Coronary artery (tissue), 2 donors: ENCODE measurements at places on chromosomes 5 and 9.

DNA sequence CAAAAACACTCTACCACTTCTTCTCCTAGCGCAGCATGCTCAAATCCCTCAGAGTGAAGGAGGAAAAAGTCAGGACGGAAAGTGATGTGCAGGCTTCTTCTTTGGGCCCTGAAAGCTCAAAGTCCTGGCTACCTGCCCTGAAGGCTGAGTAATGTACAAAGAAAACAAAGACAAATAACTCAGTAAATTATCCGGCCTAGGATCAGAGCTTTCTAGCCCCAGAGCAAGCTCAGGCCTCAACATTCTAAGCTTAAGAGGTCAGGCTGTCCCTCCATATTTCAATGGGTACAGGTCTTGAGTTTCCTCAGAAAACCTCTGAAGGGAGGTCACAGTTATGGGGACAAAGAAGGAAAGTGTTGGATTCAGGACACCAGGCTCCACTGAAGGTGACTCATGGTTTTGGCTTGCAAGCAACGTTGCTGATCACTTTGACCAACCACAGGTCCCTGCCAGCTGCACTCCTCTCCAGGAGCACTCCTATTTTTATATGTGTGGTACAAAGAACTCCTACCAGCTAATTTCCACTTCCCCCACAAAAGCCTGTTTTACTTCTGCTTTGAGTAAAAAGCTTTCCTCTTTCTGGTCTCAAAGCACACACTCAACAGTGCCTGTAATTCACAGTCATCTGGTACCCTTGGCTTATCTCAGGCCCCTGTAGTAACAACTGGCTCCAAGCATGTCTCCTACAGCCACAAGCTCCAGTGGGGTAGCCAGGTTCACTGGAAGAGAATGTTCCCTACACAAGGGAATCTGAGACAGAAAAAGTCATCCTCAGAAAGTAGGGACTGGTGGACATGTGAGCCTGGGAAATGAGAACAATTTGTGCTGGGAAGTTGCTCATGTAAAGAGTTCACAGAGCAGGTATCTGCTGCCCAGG, 115.7 kb downstream of the UGCG start:
- DNase-seq, result no peak

- no peak for DNase-seq
Measured at GRCh38 chr5:65981548-65981947, 55.2 kb downstream of the ERBIN start.

DNA sequence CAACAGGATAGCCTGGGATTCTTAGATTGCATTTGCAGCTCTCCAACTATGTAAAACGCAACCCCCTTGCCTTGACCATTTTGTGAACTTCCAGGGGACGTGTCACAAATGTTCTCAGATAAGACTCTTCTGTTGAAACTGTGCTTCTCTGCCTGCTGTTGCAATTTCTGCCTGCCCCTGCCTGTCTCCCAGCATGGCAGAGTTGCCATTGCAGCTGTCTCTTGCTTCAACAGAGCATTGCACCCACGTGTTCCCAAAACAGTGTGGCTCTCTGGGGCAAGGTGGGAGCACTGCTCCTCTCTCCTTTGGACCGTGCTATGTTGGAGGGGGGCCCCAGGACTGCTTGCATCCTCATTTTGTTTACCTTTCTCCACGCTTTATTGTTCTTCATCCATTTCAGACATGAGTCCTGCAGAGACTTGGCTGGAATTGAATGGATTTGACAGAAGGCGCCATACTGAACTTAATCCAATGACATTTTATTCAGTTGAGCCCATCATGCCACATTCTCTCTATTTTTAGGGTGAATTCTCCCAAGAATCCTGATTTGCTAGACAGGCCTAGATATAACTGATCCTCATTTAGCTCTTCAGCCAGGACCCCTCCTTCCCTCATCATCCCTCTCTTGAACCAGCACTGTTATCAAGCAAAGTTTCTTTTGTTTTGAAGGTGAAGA, 90.7 kb downstream of the MAT2B start:
- DNase-seq, result no peak

DNA sequence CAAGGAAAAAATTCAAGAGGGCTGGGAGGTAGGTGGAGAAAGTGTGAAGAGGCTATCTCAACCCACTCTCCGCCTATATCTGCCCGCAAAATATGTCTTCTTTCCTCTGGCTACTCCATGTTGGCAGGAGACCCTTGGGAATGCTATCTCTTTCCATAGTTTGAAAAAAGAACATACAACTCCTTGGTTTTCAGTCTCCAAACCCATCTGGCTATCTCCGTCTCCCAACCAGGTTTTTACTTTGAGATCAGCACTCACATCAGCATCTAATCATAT, 109.9 kb upstream of the IFNE start:
- DNase-seq, result no peak

DNA sequence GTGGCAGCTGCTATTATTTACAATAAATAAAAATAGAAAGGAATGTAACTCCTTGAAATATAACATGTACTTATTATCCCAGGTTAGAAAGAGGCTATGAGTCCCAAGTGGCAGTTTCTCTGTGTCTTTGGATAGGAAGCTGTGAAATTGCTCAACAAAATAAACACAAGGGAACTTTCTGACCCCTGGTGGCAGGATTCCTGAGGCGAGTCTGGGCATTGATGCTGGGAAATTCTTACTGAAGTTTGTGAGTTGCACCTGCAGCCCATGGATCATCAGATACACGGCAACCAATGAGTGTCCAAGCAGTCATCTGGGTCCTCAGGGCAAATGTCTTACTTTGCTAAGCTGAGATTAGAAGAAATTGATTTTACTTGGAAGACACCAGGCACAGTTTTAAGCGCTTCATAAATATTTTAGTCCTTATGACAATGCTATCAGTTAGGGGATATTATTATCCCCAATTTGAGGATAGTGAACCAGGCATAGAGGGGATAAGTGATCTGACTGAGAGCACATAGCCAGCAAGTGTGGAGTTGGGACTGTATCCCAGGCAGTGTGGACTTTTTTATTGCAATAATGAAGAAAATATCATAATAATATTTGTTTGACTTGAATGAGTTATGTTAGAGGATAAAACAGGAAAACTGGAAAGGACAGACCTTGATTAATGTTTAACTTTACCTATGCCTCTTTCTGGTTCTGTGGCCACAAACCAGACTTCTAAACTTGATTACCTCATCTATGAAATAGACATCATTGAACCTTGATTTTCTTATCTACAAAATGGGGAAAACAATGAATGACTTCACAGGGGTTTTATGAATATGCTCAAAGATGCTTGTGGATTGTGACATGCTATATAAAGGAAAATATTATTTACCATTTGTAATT, 265.5 kb upstream of the ADAMTSL1 start:
- DNase-seq, result no peak

DNA sequence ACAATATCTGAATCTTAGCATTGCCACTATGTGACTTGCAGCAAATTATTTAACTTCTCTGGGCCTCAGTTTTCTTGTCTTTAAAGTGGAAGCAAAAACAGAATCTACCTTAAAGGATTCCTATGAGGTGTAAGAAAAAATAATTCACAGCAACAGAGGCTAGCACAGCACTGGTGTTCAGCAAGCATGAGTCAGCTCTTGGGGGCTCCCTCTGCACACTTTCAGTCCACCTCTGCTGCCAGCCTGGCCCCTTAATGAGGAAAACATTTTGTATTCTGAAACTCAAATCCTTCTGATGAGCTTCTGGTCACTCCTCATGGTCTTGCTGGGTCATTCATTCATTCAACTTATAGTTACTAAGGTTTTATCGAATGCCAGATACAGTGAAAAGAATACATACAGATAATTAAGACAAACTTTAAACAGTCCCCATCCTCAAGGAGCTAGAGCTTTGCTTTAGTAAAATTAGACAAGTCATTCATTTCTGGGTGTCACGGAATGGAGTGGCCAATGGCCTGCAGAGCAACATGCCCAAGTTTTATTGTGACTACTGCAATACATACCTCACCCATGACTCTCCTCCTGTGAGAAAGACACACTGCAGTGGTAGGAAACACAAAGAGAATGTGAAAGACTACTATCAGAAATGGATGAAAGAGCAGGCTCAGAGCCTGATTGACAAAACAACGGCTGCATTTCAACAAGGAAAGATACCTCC, 26.8 kb upstream of the IQGAP2 start:
- no peak for DNase-seq

DNA sequence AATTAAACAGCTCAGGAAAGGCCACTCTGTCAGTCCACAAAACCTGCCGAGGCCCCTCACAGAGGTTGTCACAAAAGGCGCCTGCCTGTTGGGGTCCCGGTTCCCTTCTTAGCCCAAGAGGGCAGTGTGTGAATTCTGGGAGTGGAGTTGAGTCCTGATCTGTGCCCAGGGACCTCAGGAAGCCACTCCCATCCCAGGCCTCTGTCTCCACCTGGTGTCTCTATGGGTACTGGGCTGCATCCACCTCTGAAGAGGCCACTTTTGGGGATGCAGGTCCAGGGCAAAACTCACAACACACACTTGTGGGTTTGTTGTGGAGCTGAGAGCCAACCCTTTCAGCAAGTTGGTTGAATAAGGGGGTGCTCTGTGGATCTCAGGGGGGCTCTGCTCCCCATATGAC, 74.3 kb upstream of the STXBP1 start:
- no peak for DNase-seq

DNA sequence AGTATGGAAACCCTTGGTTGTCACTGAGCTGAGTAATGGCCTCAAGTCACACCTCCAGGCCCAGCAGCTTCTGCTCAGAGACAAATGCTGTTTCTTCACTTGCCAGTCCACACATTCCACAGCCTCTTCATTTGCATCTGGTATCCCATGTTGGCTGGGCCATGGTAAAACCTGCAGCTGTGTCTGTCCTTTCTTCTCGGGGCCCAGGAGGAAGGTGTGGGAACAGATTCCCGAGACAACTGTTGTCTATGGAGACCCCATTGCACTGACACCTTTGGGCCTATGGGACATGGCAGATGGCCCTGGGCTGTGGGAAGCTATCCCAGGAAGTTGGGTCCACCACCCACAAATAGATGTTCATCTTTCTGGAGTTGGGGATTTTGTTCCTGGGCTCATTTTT, 85.1 kb downstream of the MACROH2A1 start:
- no peak for DNase-seq
